WTC11 (cell line): ENCODE measurements at places on chromosomes 12 and 14.

GRCh38 chr12:108807476-108807875 lies 49.9 kb downstream of the SSH1 start:
- DNase-seq, result no peak

DNA sequence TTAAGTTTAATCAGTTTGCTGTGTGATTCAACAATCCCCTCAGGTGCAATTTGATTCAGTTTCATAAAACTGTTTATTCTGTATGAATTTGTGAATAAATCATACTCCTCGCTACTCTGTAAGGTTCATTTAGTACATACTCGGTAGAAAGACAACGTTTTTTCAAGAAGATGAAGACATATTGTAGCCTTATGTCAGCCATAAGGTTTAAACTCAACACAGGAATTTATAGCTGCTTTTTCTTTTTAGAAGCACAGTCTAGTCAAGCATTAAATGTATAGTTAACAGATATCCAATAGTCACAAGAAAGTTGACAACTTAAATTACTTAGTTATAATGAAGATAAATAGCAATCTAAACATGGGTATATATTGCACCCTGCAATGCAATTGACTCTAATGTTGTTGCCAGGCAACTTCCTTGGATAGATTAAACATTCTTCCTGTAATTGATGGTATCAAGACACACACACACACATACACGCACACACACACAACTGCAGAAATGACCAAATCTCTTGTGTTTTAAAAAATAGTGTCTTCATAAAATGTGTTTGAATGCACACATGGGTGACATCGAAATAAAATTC lies 151.5 kb upstream of the MGAT4C start:
- DNase-seq, result no peak

DNA sequence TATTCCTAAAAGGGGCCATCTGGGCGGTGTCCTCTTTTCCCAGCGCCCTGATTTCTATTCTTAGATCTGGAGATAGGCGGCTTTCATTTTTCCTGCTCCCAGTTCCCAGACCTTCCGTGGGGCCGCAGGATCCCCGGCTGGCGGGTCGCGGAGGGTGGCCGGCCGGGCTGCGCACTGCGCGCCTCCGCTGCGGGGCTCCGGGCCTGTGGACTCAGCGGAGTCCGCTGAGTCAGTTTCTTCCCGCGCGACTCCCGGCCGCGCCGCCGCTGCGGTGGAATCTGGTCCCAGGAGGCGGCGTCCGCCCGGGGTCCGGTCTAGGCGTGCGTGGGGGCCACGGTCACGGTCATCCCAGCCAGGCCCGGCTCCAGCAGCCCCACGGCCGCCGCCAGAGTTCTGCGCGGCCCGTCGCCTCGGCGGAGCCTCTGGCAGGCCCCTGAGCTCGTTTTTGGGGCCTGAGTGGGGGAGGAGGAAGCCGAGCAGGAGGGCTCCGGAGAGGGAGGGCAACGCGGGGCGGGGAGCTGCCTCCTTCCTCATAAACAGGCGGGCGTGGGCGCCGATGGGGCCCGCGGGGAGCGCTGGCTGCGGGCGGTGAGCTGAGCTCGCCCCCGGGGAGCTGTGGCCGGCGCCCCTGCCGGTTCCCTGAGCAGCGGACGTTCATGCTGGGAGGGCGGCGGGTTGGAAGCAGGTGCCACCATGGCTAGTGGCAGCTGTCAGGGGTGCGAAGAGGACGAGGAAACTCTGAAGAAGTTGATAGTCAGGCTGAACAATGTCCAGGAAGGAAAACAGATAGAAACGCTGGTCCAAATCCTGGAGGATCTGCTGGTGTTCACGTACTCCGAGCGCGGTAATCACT lies at the start of gene LRRK2:
Gene LRRK2, plus strand, starts transcription at position 559 of the 853 bp plus-strand sequence. Its CDS starts 135 bp downstream, at position 694.
- DNase-seq, result peak; percentile 41

DNA sequence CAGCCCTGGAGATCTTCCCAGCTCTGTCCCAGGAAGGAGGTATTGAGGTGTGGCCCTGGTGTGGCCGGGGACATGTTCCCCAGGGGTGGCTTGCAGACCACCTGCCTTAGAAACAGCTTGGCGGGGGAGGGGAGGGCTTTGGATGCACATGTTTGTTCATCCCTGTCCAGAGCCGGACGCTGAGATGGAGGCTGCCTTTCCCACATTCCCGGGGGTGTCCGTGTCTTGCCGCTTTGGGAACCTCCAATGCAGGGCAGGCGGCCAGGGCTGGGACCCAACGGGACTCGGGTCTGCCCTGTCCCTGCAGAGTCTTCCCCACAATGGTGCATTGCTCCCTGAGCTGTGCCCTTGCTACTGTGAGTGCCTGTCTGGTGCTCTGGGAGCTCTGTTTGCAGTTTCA lies 319.5 kb upstream of the SFSWAP start:
- DNase-seq, result no peak

DNA sequence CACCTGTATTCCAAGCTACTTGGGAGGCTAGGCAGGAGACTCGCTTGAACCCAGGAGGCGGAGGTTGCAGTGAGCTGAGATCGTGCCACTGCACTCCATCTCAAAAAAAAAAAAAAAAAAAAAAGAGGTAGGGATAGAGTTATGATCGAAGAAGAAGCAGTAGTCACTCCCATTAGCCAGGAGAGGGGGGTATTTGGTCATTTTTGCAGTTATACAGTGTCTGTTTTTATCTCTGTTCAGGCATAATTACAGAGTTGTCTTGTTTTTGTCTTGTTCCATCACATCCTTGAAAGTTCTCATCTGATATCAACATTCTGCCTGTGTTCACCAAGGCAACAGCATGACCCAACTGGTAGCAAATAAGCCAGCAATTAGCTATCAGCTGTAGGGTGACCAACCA lies 98.5 kb upstream of the TMPO start:
- no peak for DNase-seq

GRCh38 chr12:2697057-2697800 lies 97.5 kb upstream of the FKBP4 start:
- DNase-seq, result no peak

GRCh38 chr12:104586351-104586919 lies 129.7 kb downstream of the CHST11 start:
- DNase-seq, result no peak

- no peak for DNase-seq
Measured at GRCh38 chr12:6627616-6628015, 8.1 kb downstream of the LPAR5 start.

GRCh38 chr14:58491593-58491992 lies 64.1 kb downstream of the KIAA0586 start:
- DNase-seq, result no peak

DNA sequence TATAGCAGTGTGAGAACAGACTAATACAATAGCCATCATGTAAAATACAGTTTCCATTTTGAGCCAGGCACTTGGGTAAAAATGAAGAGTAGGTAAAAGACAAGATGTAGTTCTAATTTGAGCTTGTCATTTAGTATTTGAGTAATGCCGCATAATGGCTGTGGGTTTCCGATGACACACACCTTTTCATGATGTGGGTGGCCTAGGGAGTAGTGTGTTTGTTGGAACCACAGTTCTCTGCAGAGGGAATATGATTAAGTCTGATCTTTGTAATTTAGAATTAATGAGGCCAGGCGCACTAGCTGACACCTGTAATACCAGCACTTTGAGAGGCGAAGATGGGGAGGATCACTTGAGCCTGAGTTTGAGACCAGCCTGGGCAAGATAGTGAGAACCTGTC lies 61.8 kb downstream of the RCOR1 start:
- no peak for DNase-seq

DNA sequence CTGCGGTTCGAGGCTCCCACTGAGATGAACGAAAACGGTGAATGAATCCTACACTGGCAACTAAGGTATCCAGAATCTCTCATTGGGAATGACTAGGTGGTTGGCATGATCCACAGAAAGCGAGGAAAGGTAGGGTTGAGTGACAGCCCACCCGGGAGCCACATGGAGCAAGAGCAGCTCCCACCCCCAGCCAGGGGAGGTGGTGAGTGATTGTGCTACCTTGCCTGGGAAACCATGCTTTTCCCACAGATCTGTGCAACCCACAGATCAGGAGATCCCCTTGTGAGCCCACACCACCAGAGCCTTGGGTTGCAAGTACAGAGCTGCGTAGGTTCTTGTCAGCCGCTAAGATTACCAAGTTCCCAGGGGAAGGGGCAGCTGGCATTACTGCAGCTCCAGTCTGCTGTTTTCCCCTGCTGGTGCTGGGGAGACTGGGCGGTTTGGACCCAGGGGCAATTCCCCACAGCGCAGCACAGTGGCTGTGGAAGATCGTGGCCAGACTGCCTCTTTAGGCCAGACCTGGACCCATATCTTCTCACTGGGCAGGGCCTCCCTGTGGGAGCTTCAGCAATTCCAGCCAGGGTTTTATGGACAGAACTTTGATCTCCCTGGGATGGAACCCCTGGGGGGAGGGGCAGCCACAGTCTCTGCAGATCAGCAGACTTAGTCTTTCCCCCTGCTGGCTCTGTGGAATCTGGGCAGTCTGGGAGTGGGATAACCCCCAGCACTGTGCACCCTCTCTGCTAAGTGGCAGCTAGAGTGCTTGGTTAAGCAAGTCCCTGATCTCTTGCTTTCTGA lies 44.6 kb upstream of the PPP4R3A start:
- no peak for DNase-seq

- no peak for DNase-seq
Measured at GRCh38 chr12:110774824-110775223, 32.1 kb upstream of the PPP1CC start.

DNA sequence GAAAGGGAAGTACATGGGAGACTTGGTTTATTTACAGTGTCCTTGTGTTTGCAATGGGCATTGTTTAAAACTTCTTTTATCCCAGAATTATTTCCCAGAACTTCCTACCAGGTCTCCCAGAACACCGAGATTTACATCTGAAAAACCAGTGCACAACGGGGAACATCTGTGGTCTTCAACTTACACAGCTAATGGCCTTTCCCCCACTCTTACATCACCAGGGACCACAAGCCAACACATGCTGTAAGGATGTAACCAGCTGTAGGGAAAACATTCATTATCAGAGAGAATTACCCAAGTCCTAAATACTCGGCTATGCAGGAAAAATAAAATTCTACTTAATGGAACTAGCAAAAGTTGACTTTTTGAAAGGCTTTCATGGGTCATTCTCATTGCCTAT lies 267.6 kb downstream of the DUSP6 start:
- DNase-seq, result no peak

- no peak for DNase-seq
Measured at GRCh38 chr12:89225808-89226411, 126.4 kb downstream of the DUSP6 start.

DNA sequence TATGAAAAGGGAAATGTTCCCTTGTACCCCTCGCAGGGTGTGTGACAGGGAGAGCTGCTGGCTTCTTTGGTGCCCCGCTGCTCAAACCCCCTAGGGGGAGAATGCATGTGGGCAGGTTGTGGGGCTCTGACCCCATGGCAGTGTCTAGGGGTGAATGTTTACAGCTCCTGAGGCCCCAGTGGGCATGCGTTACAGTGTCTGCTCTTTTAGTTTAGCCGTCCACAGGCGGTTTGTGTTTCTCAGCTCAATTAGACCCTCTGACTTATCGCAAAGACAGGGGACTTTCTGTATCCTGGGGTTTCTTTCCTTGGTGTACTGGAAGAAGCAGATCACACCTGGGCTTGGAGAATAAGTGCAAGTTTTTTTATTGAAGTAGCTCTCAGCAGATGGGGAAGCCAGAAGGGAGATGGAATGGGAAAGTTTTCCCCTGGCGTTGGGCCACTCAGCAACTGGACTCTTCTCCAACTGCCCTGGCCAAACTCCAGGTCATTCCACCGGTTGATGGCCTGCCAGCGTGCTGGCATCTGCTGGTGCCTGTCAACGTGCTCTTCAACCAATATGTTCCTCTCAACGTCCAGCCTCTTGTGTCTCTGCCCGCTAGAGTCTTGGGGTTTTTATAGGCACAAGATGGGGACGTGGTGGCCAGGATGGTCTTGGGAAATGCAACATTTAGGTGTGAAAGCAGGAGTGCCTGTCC lies 720.9 kb downstream of the FSCB start:
- DNase-seq, result peak; percentile 13

- no peak for DNase-seq
Measured at GRCh38 chr14:105309371-105309770, 5.2 kb upstream of the PACS2 start.

- DNase-seq, result no peak
Measured at GRCh38 chr12:121383601-121384021, 16.3 kb upstream of the RNF34 start.

DNA sequence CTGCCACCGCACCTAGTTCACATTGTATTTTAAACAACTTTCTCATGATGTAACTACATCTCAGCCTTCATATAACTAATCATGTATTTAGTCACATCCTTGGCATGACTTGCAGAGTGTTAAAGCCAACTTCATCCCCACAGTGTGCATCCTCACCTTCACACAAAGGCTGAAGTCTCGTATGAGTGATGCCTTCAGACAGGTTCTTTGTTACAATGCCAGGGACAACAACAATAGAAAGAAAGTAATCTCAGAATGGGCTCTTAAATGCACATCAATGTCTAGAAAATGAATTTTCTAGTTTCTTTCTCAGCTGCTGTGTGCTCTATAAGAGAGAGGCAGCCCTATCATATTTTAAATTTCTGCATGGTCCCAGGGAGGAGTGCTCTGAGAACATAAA lies 221.3 kb downstream of the DIO2 start:
- DNase-seq, result no peak

GRCh38 chr12:5473076-5473782 lies 41.3 kb downstream of the NTF3 start:
- DNase-seq, result no peak

DNA sequence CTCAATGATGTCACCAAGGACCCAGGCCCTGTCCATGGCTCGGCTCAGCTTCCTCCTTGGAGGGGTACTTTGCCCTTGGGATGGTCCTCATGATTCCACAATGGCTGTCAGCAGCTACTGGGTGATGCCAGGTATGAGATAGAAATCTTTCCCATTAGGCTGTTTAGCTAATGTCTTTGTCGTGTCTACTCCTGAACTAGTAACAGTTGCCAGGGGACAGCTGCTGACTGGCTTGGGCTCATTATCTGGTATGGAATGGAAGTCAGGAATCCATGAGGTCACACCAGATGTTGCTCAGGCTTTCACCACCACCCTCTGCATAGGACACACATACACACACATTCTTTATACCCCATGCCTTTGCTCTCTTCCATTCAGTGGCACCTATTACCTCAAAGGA lies 9.2 kb downstream of the PRPH start:
- no peak for DNase-seq

DNA sequence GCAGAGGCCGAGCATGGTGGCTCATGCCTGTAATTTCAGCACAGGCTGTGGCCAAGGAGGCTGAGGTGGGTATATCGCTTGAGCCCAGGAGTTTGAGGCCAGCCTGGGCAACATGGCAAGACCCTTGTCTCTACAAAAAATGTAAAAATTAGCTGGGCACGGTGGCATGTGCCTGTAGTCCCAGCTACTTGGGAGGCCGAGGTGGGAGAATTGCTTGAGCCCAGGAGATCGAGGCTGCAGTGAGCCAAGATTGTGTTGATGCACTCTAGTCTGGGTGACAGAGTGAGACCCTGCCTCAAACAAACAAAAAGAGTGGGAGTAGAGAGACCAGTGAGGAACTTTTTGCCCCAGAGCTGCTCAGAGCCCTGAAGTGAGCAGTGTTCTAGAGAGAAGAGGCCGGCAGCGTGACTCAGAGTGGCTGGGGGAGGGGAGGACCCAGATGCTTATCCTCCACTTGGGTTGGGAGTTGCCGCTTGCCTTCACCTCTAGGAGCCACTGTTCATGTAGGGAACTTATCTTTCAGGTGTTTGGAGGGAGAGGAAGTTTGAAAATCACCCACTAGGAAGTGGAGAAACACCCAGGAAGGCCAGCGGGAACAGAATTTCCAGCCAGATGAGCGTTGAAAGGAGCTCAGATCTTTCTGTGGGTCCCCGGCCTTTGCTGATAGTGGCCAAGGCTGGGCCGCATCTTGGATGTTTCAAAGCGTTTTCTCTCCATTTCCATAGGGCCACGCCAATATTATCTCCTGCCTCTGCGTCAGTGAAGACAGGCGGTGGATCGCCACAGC lies 15.3 kb downstream of the CFAP251 start:
- DNase-seq, result peak; percentile 62
